Foreskin keratinocyte (primary cell): ENCODE measurements at places on chromosomes 2 and 18.
A peak's percentile ranks its signal among the peaks of the same experiment; 100 is the strongest.

DNA sequence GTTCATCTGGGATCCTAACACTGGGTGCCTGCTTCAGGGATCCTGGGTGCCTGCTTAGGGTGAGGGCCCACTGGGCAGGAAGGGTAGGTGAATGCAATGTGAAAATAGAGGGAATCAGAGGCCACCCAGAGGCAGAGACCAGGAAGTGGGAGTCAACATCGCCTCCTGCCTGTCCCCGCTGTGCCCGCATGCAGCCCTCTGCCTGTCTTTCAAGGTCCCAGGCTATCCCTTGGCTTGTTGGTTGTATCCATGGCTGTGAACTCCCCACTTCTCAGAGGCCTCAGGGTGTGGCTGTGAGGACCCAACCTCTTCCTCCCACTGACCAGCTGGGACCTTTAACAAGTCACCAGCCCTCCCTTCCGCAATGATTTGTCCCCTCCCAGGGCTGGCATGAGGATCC lies 26.5 kb downstream of the PSD4 start:
- DNase-seq, result no peak

DNA sequence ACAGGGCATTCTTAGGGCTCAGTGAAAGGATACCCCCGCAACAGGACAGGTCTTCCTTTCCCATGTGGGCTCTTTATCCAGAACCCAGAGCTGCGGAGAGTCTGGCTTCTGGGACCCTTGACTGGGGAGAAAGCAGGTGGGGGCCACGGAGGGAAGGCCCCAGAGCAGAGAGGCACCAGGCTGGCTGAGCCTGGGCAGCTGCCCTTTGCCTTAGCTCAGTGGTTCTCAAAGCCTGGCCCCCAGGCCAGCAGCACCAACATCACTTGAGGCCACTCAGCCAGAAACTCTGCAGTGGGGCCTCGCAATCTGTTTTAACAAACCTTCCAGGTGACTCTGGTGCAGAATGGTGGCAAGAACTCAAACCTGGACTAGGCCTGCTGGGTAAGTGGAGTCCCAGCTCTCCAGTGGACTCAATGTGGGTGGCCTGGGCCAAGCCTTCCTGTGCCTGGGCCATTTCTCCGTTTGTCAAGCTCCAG lies 1.6 kb upstream of the TMEM37 start:
- DNase-seq, result no peak

- DNase-seq, result no peak
Measured at GRCh38 chr18:58714259-58714658, 43.0 kb downstream of the MALT1 start.

DNA sequence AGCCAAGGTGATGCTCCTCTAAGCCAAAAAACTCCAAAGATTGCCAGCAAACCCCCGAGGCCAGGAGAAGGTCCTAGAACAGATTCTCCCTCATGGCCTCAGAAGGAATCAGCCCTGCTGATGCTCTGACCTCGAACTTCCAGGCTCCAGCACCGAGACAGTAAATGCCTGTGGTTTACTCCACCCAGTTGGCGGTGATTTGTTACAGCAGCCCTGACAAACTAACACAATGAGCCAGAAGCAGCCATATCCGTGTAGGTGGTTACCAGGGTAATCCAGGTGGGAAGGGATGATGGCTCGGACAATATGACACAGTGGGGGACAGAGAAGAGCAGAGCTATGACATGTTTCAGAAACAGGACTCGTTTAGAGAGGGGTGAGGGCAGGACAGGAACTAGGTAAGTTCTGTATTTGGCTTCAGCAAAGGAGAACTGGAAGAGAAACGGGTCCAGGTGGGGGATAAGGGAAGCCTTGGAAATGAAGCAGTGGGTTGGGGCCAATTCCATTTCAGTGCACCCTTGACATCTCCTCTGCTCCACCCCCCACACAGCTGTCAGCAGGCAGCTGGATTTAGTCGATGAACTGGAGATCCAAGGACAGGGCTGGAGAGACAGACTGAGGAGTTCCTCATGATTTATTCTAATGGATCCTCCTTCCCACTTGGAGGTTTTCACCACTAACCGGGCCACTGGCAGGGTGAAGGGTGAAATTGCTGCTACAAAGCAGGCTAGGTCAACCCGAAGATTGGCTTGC lies 179.7 kb upstream of the SH3BP4 start:
- peak; percentile 73 for DNase-seq

DNA sequence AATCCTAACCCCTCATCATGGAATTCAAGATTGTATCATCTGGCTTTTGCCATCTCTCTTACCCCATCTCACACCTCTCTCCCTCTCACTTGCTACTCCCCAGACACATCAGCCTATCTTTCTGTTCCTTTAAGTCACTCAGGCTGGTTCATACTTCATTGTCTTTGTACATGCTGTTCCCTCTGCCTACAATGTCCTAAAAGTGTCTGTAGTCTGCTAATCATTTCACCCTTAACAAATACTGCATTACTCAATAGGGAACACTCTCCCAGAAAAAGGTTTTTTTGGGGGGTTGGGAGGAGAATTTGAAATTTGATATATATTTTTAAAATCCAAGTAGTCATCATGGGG lies 146.2 kb upstream of the KLF7 start:
- DNase-seq, result no peak

GRCh38 chr2:73337828-73338227 lies 44.5 kb upstream of the EGR4 start:
- no peak for DNase-seq

DNA sequence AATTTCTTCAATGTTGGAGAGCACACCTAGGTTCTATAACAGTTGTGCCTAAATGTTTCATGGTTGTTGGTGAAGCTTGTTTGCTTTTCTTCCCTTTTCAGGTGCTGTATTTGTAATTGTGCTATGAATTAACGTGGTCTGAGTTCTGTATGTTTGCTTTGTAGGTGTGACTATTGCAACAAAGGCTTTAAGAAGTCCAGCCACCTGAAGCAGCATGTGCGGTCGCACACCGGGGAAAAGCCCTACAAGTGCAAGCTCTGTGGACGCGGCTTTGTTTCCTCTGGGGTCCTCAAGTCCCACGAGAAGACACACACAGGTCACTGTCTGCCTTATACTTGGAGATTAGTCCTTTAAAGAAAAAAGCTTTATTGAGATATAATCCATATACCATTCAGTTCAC lies 91.2 kb downstream of the ZNF236 start:
- DNase-seq, result no peak

DNA sequence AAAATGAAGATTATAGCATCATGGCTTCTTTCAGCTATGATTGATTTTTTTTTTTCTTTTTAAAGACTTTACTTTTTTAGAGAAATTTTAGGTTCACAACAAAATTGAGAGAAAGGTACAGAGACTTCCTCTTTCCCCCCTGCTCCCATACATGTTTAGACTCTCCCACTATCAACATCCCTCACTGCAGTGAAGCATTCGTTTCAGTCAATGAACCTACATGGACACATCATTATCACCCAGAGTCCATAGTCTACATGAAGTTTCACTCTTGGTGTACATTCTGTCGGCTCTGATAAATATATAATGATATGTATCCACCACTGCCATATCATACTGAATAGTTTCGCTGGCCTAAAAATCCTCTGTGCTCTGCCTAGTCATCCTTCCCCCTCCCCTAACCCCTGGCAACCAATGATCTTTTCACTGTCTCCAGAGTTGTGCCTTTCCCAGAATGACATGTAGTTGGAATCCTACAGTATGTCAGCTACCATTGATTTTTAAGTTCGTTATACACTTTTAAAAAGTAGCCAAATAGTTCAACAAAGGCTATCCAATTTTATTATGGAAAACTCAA lies 86.8 kb downstream of the GPD2 start:
- DNase-seq, result no peak

DNA sequence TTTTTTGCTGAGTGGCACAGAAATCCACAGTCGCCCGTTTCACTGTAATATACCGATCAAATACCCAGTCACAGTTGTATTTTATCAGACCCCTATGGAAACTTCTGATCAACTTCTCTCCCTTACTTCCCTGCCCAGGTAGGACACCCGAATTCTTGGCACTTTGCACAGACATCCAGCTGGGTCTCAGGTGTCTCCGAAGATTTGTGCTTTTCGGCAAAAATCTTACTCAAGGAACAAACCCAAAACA lies 596 bp downstream of the MREG start:
- no peak for DNase-seq

DNA sequence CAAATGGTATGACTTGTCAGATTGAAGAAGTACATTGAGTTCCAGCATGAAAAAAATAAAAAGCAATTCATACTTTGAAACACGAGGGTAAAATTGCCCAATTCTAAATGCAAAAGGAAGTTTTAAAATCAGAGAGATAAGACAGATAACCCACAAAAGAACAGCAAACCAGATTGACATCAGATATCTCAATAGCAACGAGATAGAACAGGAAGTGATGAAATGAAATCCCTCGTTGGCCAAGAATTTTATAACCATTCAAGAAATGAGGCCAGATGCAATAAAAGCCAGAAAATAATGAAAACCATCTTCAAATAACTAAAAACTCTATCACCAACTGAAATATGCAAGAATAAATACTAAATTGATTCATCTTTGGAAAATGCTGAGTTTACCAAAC lies 172.8 kb downstream of the CD226 start:
- DNase-seq, result no peak

DNA sequence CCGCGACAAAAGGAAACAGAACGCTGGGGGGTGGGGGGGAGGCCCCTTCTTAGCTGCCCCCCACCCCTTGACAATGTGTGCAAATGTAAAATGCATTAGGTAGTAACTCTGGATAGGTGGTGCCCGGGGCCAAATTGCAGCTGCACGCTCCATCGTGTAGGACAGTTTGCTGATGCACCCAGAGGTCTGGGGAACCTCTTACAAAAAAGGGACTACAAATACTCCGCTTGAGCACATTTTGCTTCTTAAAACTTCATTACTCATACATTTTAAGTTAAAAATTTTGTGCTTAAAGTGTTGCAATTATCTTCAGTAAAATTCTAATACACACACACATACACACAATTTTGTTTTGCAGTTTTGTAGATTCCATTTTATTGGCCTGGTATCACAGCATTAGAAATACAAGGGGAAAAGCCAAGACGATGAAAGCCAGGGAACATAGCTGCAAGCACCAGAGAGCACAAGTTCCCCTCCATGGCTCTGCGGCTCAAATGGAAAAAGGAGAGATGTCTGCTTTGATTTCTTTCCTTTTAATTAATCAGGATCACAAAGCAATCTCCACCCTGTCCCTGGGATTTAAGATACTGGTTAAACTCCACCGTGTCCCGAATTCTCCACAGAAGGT lies 582.1 kb downstream of the ZEB2 start:
- DNase-seq, result peak; percentile 18

- DNase-seq, result peak; percentile 78
Measured at GRCh38 chr2:218895326-218895725, 14.7 kb downstream of the WNT10A start.

GRCh38 chr2:72744049-72744448 lies 81.8 kb downstream of the EXOC6B start:
- peak; percentile 32 for DNase-seq

- peak; percentile 34 for DNase-seq
Measured at GRCh38 chr2:117785740-117786139, 28.8 kb upstream of the DDX18 start.

- DNase-seq, result no peak
Measured at GRCh38 chr2:100976645-100977391, 25.3 kb upstream of the RPL31 start.

- DNase-seq, result peak; percentile 50
Measured at GRCh38 chr2:1613731-1614354, 130.5 kb downstream of the PXDN start.

- DNase-seq, result no peak
Measured at GRCh38 chr18:12318334-12318697, 10.3 kb downstream of the TUBB6 start.

GRCh38 chr2:172350839-172351479 lies 76.4 kb upstream of the ITGA6 start:
- no peak for DNase-seq

GRCh38 chr2:73981081-73982001 lies 3.4 kb upstream of the TET3 start:
- no peak for DNase-seq

- DNase-seq, result peak; percentile 58
Measured at GRCh38 chr2:28395334-28396061, 2.8 kb downstream of the FOSL2 start.

DNA sequence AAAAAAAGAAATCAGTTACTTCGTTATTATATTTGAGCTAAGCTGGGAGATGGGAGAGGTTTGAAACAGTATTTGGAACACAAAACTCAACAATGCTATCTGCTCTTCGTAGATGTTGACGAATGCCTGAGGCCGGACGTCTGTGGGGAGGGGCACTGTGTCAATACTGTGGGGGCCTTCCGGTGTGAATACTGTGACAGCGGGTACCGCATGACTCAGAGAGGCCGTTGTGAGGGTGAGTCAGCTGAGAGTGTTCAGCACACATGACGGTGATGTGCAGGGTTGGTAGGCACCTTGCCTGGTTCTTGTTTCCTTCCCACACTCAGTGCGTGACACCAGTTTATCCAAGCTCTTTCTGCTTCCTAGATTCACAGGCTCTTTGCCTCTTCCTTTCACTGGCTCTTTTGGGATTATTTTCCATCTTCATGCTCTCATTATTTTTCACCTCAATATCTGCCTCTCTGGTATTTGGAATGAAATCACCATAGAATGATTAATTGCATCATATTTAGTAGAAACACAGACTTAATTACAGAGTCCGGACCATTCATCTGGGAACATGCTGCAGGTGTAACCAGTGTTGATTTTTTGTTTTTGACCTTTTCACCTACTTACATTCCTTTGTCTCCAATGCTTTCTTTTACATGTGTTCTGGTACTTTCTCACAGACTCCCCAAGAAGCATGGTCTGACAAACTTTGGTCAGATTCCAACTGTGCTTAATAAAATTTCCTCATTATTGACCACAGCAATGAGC lies 200.6 kb upstream of the RASGRP3 start:
- peak; percentile 67 for DNase-seq

GRCh38 chr2:144521686-144522085 lies 1.8 kb upstream of the ZEB2 start:
- no peak for DNase-seq

DNA sequence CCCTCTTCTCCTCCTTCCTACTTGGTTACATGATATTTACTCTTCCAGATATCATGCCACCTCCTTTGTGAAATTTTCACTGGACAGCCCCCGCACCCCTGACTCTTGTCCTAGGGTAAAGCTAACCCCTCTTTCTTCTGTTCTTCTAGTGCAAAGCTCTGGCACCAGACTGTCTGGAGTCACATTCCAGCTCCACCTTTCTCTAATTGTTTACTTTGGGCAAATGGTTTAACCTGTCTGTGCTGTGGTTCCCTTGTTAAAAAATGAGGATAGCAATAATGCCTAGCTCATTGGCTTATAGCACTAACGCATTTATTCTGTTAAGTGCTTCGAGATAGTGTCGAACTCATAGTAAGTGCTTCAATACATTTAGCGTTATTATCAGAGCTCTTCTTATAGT lies 306.2 kb downstream of the ALK start:
- DNase-seq, result no peak

- DNase-seq, result peak; percentile 96
Measured at GRCh38 chr2:236642584-236643291, 73.1 kb downstream of the ACKR3 start.

- no peak for DNase-seq
Measured at GRCh38 chr2:71512386-71512785, 59.0 kb downstream of the DYSF start.

GRCh38 chr2:160144280-160144990 lies 55.6 kb downstream of the ITGB6 start:
- no peak for DNase-seq

GRCh38 chr2:174603280-174603679 lies 5.7 kb upstream of the WIPF1 start:
- peak; percentile 29 for DNase-seq

- no peak for DNase-seq
Measured at GRCh38 chr2:106366204-106366885, 101.9 kb downstream of the RGPD3 start.

- DNase-seq, result no peak
Measured at GRCh38 chr2:168825126-168825525, 22.7 kb downstream of the NOSTRIN start.

GRCh38 chr18:9120796-9121195 lies 15.8 kb upstream of the ANKRD12 start:
- DNase-seq, result no peak
